ENCODE measurements at places on chromosomes 3 and 15.

DNA sequence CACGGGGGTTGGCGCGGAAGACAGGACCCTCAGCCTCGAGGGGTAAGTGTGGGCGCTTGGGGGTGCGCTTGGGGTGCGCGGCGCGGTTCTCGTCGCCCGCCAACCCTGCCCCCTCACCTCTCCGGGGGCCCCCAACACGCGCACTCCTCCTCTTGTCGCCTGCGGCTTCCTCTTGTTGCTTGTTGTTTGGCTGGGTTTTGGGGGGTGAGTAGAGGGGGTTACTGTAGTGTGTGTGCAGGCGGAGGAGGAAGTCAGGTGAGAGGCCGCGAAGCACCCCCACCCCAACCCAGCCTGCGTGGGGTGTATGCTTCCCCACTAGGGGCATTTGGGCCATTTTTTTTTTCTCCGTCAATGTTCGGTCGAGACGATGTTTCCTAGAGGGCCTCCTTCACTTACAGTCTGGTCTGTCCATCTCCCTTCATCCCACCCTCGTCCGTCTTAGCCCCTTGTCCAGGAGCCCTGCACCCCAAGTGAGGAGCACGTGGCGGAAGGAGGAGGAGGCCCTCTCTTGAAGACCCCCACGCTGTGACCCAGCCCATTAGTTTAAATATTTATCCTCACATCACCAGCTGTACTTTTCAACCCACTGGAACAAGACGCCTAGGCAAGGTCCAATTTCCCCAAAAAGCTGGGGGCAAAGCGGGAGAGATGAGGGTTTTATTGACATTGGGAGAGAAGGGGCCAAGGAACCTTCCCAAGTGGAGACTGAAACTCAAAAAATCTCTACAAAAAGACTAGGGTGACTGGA, 20.4 kb upstream of the SATB1 start:
- no peak for DNase-seq

- no peak for DNase-seq
Measured at GRCh38 chr3:108780235-108780634, 23.0 kb upstream of the RETNLB start.

- peak; percentile 92 for DNase-seq
Measured at GRCh38 chr15:71080705-71081104, 34.6 kb upstream of the THSD4 start.

DNA sequence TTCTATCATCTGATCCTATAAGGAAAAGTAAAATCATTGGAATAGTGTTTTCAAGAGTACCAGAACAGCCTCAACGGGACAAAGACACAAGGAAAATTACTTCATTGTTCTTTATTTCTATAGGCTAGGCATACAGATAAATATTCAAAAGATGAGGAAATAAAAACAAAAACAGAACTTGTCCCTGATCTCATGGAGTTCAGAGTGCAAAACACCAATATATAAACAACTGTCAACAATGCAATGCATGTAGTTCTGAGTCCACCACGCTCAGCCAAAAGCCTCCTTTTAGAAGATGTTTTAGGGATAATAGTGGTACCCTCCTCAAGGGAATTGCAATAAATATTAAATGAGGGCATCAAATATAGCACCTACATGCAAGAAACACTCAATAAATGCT, 4.6 kb upstream of the SLC4A7 start:
- DNase-seq = no peak

- DNase-seq = no peak
Measured at GRCh38 chr3:14448756-14449727, 46.6 kb downstream of the SLC6A6 start.

- no peak for DNase-seq
Measured at GRCh38 chr3:172816281-172816680, 65.8 kb downstream of the ECT2 start.

DNA sequence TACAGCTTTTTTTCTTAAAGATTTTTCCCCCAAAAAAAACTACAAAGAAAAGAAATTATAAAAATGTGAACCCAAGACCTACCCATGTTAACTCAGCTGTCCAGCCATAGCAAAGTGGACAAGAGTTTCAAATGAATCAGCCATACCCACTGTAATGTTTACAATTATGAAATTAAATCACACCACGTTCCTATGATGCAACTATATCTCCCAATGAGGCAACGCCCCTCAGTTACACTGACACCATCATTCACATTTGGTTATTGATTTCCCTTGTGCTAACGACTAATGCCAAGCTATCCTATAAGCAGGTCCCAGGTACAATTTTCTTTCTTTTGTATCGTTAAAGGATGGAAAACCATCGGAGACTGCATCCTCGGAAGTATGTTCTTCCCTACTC, 115.1 kb upstream of the ICE2 start:
- no peak for DNase-seq

GRCh38 chr3:33717616-33717865, 513 bp downstream of the CLASP2 start:
- DNase-seq = no peak

GRCh38 chr15:63335543-63336240, 46.0 kb downstream of the CA12 start:
- no peak for DNase-seq

DNA sequence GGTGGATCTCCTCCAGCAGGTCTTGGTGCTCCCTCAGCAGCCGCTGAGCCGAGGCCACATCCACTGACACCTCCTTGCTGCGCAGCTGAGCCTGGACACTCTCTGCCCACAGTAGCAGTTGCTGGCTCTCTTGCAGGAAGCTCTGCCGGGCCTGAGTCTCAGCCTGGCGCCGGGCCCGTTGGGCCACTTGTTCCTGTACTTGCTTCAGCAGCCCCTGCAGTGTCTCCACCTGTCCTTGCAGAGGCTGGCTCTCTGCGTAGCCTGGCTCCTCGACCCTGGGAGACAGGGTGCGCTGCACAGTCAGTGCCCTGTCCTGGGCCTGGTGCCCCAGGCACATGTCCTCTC, 15.5 kb downstream of the SPTBN5 start:
- no peak for DNase-seq

GRCh38 chr15:89068325-89068784, 19.9 kb upstream of the ABHD2 start:
- peak; percentile 69 for DNase-seq

- no peak for DNase-seq
Measured at GRCh38 chr3:82130046-82130445, 368.6 kb upstream of the GBE1 start.

- DNase-seq = peak; percentile 70
Measured at GRCh38 chr15:32861761-32862160, 144.0 kb downstream of the GREM1 start.

DNA sequence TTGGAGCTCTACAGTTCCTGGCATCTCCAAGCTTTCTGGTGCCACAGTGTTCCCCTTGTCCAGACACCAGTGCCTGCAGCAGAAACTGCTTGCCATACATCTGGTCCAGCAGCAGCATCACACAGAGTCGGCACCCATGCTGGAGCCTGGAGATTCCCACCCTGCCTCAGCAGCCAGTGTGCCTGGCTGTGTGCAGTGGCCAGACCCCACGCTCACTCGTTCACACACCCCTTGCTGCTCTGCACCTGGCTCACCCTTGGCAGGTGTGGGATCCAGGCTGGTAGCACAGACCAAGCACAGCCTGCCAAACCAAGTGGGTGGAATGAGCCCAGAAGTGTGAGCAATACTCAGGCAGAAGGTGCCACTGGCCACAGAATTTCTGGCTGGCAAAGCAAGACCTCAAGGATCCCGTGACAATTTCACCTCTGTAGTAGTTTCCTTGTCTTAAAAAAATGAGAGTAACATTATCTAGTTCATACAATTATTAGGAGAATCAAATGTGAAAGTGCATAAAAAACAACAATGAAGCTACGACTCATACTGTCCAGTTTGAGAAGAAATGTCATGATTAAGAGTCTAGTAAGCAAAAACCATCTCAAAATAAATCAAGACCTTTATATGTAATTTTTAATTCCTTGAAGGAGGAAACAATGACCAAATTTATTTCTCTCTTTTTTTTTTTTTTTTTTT, 22.9 kb upstream of the ZBED2 start:
- no peak for DNase-seq

DNA sequence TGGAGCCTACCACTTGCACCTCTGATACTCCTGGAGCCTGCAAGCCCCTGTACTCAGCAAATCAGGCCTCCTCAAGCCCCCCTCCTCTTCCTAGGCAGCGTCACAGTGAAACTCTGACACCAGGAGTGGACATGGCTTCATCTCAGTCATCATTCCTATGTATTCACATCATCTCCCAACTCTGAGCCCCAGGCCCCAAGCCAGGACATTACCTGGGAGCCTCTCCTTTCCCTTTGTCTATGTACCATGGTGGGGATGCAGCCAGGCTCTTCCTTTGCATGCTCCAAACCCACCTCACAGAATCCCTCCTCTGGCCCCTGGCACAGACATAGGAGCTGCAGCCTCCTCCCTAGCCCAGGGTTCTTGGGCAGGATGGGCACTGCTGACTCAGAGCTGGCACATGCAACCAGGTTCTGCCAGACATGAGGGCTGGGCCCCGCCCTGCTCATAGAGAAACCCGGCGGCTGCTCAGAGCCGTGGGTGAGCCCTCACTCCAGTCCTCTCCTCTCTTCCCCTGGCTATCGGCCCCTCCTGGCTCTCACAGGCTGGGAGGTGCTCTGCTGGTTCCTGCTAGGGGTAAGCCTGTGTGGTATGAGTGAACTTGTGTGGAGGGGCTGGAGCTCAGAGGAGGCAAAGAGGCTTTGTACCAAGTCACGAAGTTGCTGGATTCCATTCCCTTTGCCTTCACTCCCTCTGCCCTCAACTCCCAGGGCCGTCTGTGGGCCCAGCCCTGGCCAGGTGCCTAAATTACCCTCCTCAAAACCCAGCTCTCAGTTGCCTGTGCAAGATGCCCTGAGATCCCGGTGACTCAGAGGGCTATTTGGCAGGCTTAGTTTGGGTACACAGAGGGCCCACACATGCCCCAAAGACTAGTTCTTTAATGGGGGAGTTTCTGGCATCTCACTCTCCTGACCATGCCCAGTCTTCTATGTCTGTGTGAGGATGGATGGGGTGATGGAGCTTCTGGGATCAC, 1.9 kb upstream of the PLCD1 start:
- DNase-seq = no peak

GRCh38 chr3:23952646-23953045, 7.6 kb downstream of the NR1D2 start:
- DNase-seq = no peak

- DNase-seq = no peak
Measured at GRCh38 chr3:69250014-69250413, 127.6 kb upstream of the LMOD3 start.

GRCh38 chr15:39473298-39473947, 107.5 kb upstream of the THBS1 start:
- no peak for DNase-seq

DNA sequence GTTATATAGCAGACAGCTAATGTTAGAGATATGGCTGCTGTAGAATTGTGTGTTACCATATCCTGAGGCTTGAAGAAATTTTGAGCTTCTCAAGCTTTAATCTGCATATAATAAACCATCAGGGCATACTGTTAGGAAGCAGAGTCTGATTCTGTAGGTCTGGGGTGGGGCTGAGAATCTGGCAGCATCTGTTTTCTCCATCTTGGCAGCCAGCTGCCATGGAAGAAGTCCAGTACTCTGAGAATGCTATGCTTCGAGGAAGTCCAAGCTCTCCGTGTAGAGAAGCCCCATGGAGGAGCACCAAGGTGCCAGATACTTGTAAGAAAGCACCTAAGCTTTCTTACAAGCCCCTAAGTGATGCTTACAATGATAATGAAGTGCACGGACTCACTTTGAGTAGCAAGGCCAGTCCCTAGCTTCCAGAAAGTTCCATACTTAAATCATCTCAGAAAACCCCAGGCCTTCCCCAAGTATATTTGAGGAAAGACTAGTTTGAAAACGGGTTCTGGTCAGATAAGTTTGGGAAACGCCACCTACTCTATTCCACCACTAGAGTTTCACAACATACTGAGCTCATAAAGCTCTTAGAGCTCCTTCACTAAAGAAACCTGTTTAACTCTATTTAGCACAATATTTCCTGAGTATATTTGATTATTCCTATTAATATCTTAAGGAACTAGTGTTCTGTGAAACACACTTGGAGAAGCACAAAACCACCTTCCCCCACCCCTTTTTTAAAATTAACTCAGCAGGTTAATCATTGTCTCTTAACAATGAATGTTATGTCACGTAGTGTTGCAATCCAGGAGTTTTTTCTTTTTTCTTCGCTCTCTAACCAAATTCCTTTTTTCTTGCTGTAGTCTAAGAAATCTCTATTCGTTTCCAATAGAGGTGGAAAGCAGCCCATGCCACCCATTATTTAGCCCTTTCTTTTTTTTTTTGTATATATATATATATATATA, 59.9 kb upstream of the RASGRP1 start:
- DNase-seq = no peak

DNA sequence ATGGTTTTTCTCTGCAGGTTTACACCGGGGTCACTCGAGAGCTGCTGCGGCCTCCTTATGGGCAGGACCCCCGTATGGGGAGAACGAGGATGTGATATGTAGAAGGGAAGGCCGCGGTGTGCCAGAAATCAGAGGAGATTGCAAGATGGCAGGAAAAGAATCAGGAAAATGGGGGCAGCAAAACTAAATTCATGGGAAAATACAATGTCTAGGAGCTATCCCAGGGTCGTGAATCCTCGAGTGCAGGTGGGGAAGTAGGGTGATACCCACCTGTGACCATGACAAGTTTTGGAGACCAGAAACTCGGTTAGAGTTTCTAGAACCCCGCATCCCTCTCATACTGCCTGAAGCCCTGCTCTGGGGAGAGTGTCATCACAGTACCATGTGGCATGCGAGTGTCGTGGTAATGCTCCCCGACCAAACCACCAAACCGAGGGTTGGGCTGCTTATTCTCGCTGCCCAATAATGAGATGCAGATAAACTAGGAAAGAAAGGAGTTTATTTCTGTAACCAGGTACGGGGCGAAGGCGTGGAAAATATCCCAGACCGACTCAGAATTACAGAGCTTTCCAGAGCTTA, 781 bp downstream of the TRNT1 start:
- DNase-seq = no peak

DNA sequence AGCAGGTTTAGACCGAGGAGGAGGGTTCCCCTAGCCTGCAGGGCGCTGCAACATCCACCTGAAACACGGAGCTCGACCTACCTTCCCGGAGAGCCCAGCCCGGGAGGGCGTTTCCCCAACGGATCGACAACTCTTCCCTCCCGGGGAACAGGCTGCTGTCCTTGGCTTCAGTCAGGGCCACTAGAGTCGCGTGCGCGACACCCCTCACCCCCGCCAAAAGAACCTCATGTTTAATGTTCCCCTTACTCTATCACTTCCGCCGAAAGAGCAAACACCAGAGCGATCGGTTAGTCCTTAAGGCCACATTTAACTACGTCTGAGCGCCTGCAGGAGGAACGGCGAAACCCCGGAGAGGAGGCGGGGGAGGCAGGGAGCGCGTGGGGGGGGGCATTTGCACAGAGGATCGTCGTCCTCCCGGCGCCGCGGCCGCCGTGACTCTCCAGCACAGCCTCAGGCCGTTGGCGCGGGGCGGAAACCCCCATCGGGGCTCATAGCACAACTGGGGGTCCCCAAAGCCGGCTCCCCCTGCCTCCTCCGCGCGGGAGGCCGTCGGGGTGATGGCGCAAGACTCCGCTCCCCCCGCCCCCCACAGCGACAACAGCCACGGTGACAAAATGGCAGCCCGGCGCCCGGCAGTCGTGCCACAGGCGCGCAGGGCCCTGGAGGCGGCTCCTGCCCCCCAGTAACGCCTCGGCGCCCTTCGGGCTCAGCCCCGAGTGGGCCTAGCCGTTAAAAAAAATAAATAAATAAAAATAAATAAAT, 3.2 kb downstream of the ANP32A start:
- no peak for DNase-seq
